ENCODE measurements at places on chromosomes 3 and 15.

- DNase-seq = no peak
These were observed 118.7 kb downstream of the RPL22L1 start for GRCh38 chr3:170751083-170751898.

GRCh38 chr15:59501597-59501996 is 63.6 kb downstream of the FAM81A start:
- no peak for DNase-seq

DNA sequence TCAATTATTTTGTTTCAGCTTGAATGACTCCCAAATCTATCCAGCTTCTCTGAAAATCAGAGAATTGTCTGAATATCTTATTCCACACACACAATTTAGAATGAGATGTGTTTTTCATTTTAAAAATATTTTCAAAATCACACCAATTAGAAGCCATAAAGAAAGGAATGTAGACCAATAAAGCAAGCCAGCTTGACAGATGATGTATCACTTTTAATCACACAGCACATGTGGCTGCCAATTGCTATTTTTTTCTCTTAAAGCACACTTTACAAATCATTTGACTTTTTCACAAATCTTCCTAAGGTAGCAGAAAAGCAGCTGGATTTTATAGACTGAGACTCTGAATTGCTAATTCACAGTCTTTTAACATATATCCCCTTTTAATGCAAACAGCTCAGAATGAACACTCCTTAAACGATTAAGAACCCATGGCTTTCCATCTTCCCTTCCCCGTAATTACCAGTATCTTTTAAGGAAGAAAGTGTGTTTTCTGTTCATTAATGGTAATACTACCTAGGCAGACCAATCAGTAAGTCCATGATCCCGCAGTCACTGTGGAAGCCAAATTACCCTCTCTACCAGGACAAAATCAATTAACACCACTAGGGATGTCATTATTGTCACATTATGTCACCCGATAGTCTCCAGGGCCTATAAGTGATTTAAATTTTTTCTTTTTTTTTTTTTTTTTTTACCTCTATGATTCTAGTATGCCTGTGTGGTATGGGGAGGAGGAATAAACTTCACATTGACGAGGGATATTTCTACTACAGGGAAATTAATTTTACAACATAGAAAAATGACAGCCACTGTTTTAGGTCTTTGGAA is 250.0 kb upstream of the VEPH1 start:
- DNase-seq = no peak

GRCh38 chr3:4644951-4645350 is 151.8 kb downstream of the ITPR1 start:
- no peak for DNase-seq

DNA sequence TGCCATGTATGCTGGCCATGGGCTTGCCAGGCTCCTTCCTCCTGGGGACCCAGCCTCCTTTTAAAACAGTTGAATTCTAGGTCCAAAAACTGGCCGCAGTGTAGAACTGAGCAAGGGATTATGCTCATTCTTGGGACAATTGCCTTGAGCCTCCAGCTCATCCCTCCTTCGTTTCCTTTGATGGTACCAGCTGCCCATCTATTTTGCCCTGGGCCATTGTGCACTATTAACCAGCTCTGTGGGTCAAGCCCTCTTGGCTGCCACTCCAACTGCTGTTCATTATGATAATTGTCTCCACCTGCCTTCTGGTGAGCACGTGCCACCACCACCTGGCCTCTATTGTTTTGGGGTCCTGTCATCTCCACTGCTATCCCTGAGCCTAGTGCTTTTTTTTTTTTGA is 75.8 kb upstream of the SYN2 start:
- DNase-seq = no peak

DNA sequence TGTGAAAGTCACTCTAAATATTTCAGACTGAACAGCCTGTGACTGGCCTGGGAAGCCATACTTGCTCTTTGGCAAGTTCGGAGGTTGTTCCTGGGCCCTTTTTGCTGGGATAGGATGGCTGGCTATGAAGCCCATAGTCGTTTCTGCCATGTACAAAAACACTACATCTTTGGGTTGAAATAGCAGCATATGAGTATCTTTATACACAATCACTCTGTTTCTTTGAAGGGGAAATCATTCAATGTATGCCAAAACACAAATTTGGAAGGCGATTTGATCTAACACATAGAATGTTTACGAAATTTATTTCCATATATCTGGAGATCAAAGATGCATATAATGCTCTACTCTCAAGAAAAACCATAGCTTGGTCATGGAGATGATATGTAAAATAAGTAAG is 192.9 kb downstream of the SQOR start:
- no peak for DNase-seq

DNA sequence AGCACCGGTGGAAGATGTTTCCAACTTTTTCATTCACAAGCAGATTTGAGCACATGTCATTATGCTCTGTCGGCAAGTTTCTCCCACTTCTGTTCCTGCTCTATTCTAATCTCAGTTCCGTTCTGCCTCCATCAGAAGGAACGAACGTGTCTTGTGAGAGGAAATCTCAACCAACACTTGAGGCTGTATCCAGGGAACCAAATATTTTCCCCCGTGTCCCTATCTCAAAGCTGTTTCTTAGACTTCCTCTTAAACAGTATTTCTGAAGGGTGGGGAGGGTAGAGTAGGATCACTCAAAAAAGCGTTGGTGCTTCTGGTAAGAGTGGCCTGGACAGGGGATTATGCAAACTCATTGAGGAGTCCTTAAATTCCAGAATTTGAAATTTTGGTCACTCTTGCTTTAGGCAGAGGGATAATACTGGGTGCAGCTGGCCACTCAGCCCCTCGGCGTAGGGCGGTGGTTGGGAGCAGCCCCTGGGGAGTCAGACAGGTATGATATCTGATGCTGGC is 54.9 kb downstream of the FRMD4B start:
- no peak for DNase-seq

DNA sequence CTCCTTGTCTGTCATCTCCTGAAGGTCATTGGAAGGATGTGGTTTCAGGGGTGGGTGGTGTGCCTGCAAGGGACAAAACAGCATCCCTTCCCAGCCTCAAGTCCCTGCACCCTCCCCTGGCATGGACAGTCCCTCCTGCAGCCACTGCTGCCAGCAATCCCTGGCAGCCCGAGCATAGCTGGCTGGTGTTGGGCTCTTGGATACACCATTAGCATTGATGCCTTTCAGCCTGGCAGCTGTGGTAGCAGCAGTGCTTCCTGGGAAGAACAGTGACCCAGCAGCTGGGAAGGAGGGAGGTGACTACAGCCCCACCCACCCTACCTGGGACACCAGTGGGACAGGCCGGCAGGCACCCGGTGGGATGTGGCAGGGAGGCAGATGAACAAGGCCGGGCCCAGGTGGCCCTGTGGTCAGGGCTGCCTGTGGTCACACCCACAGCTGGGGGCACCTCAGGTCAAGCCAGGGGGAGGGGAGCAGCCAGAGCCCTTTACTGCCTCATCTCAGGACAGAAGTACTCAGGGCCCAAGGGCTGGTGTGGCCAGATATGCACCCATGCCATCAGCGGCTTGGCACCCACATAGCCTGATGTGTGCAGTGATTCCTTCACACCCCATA is 32.9 kb upstream of the TMEM115 start:
- DNase-seq = no peak

DNA sequence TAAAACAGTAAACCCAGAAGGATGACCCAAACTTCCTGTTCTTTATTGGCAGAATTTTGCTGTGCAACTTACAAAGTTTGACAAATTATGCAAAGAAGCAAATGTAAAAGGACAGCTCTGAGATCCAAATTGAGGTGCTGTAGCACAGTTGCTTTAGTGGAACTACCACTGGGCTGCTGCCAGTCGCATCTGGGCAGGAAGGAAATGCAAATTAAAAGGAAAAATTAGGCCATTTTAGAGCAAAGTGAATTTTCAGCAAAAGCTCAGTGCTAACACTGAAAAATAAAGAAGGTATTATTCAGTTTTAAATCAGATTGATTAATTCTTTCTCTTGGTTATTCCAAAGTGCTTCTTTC is 104.5 kb downstream of the ZMAT3 start:
- no peak for DNase-seq

DNA sequence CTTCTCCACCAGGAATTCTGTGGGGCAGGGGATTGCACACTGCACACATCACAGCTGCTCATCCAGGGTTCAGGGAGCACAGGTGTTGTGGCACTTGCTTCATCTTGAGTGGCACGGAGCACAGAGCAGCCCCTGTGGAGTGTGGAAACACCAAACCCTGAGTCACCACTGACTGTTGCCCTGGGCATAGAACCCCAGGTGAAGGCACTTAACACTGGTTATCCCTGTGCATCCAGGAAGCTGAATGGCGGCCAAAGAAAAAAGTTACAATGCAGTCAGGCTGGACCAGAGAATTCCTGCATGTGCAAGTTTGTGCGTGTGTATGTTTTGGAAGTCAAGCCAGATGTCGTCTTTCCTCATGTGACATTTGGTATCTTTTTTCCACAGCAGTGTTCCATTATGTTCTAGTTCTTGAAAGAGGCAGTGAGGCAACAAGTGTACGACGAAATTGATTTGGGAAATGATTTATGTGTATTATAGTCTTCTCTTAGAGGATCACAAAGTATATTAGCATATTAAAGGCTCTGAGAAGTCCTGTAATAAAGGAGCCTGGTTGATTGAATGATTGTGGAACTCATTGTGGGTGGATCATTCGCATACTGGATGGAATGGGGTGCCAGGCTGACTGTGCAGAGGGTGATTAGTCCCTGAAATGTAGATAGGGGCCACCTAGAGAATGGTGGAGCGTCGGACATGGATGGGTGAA is 292.3 kb downstream of the TLE3 start:
- DNase-seq = no peak

DNA sequence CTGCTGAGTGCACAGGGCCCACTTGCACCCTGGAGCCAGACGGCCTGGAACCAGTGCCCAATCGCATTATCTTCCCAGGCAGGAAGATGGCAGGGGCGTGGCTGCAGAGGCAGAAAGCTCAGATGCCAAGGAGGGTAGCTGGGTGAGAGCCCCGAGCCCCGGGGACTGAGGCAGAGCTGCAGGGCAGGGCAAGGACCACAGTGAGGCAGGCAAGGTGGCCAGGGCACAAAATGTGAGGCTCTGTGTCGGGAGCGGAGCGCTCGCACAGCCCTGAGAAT is 1.6 kb upstream of the CCDC33 start:
- DNase-seq = no peak

- no peak for DNase-seq
These were observed 32.2 kb upstream of the FMN1 start for GRCh38 chr15:33226559-33227181.

GRCh38 chr3:30655187-30655812 is 48.9 kb downstream of the TGFBR2 start:
- DNase-seq = no peak

DNA sequence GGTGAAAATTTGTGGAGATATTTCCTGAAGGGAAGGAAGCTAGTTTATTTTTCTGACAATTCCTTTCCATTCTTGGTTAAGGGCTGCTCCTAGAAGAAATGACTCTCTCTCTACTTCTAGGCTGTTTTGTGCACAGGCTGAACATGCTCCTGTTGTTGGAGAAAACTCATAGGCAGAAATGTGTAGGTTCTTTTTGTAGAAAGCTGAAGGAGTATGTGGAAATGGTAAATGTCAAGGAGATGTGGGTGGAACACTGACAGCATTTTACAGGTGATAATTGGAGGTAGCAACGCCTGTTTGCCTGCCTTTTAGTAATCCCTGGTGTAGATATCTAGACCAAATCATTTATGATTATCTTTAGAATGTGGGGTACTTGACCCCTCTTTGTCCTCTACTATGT is 322.2 kb upstream of the TBC1D5 start:
- no peak for DNase-seq

GRCh38 chr15:89217031-89217430 is 4.3 kb downstream of the RLBP1 start:
- no peak for DNase-seq

GRCh38 chr3:47016934-47017435 is 37.5 kb downstream of the NBEAL2 start:
- DNase-seq = no peak

GRCh38 chr3:127679534-127680145 is 6.9 kb downstream of the ABTB1 start:
- DNase-seq = no peak

DNA sequence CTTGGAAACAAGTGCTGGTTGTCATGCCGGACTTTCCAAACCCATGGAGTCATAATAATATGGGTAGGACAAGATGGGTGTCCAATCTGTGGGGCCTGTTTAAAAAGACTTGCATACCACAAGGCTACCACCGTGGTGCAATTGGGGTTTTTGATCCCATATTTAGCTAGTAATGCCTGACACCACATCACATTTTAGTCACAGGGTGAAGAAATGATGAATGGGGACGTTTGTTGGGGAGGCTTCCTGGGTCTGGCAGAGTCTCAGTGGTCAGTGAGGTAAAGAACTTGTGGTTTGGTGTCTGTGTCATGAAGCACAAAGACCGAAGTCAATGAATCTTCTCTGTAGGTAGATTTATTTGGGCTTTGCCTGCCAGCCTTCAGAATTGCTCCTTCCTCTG is 31.0 kb downstream of the P3H2 start:
- DNase-seq = no peak

- DNase-seq = no peak
These were observed 5.7 kb downstream of the APH1B start for GRCh38 chr15:63283126-63283525.

DNA sequence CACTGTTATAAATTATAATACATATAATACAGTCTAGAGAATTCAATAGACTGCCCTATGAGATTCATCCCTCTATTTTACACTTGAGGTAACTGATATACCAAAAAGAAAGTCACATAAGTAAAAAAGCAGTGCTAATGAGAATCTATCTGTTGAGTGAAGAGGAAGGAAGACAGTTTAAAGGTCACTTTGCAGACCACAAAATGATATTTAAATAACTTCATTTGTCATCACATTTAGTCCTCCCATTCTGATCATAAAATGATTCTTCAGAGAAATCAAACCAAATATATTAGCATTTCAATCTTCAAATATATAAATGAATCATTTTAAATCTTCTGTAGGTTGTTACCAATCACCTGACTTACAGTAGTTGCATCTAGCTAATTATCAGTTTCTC is 60.5 kb upstream of the CCDC50 start:
- DNase-seq = no peak

- no peak for DNase-seq
These were observed 12.2 kb downstream of the ALG1L2 start for GRCh38 chr3:130093741-130094391.

DNA sequence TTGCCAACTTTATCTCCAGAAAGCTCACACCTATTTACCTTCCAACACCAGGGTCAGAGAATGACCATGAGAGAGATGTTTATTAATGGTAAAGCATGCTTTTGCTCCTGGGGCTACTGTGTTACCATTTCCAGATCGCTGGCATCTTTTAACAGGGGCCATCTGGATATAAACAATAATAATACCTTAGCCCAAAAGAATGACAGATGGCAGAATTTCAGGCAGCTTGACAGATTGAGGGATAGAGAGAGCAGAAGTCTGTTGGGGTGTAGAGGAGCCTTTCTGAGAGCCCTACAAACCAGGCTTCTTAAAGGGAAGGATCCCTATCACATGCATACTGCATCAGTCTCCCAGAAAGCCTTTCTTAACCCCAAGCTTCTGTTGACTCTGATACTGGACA is 17.7 kb downstream of the RBP1 start:
- DNase-seq = no peak

GRCh38 chr3:112597945-112598344 is 36.1 kb downstream of the SLC35A5 start:
- DNase-seq = no peak

GRCh38 chr3:137944593-137944992 is 65.4 kb upstream of the CLDN18 start:
- no peak for DNase-seq

Data from 8988T (cell line).